ENCODE measurements at places on chromosomes 4 and X. TPM values are rescaled to one million over a fixed set of nuclear protein-coding genes. Genes with fewer than 3 reads are reported as not detected.

PLAC1 gene
- total RNA-seq = 0.26 TPM

LEF1 gene
- total RNA-seq = not detected

EXOC1L gene
- not detected for total RNA-seq

EPHA5 gene
- total RNA-seq = 0.52 TPM

PDHA2 gene
- not detected for total RNA-seq

ADH1C gene
- total RNA-seq = 6.1 TPM

TCEAL6 gene
- total RNA-seq = not detected

KLB gene
- not detected for total RNA-seq

MYOZ2 gene
- not detected for total RNA-seq

FGF16 gene
- total RNA-seq = 0.09 TPM

LRRC66 gene
- total RNA-seq = 0.77 TPM

UCHL1 gene
- 301 TPM for total RNA-seq

TACR3 gene
- not detected for total RNA-seq

CLOCK gene
- 10.7 TPM for total RNA-seq

H2BW2 gene
- not detected for total RNA-seq

ZFP42 gene
- total RNA-seq = under 0.01 TPM

SEC24B gene
- 9.1 TPM for total RNA-seq

AFM gene
- total RNA-seq = not detected

GLRA3 gene
- not detected for total RNA-seq

CTAG1B gene
- not detected for total RNA-seq

CSN3 gene
- not detected for total RNA-seq

PITX2 gene
- 1.3 TPM for total RNA-seq

GYG2 gene
- total RNA-seq = 2.6 TPM

CT45A2 gene
- not detected for total RNA-seq

GRIA3 gene
- total RNA-seq = 2.1 TPM

SPANXA2 gene
- total RNA-seq = not detected

GRID2 gene
- total RNA-seq = not detected

ITIH6 gene
- total RNA-seq = not detected

GUCY1A1 gene
- 8.5 TPM for total RNA-seq

NDST4 gene
- total RNA-seq = not detected

HPGDS gene
- total RNA-seq = not detected

PRSS12 gene
- total RNA-seq = 40.7 TPM

PHOX2B gene
- not detected for total RNA-seq

SMIM14 gene
- total RNA-seq = 57.1 TPM

ARL9 gene
- total RNA-seq = 0.95 TPM

EMD gene
- 17.9 TPM for total RNA-seq

JCHAIN gene
- 0.34 TPM for total RNA-seq

COMMD8 gene
- total RNA-seq = 26.0 TPM

STATH gene
- total RNA-seq = not detected

AREG gene
- total RNA-seq = 0.26 TPM

SLITRK4 gene
- not detected for total RNA-seq

Data from bronchial smooth muscle cell (primary cell).